ENCODE measurements at places on chromosomes 11 and 22.
A peak's percentile ranks its signal among the peaks of the same experiment; 100 is the strongest.

- DNase-seq, result no peak
Observed at GRCh38 chr22:39610246-39610645, 39.7 kb downstream of the CACNA1I start.

GRCh38 chr11:33545931-33546330 lies 154.7 kb downstream of the C11orf91 start:
- peak; percentile 27 for DNase-seq

DNA sequence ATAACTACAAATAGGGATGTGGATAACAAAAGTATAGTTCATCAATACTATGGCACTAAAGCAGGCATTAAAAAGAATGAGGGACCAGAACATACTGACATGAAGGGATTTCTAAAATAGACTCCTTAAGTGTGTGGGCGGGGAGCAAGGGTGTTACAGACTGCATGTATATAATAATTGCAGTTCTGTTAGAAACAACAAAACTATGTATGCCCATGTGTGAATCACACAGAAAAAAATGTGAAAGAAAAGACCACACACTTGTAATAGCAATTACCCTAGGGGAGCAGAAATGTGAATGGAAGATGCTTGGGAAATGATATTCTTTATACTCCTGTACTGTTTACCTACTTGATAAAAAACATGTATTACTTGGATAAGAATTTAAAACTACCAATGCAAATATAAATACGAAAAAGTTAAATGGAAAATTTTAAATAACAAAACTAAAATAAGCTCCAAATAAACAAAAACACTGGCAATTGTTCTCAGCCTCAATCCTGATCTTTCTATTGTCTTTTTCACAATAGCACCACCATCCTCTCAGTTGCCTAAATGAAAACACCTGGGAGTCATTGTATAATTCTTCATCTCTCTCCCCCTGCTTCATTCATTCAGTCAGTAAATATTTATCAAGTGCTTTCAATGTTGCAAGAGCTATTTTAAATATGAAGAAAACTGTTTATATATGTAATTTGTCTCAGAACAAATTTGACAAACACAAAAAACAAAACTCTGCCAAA lies 129.8 kb downstream of the FCHSD2 start:
- no peak for DNase-seq

- DNase-seq, result peak; percentile 85
Observed at GRCh38 chr11:32706985-32707741, 87.3 kb downstream of the CCDC73 start.

- no peak for DNase-seq
Observed at GRCh38 chr11:3030289-3031070, 26.7 kb downstream of the CARS1 start.

DNA sequence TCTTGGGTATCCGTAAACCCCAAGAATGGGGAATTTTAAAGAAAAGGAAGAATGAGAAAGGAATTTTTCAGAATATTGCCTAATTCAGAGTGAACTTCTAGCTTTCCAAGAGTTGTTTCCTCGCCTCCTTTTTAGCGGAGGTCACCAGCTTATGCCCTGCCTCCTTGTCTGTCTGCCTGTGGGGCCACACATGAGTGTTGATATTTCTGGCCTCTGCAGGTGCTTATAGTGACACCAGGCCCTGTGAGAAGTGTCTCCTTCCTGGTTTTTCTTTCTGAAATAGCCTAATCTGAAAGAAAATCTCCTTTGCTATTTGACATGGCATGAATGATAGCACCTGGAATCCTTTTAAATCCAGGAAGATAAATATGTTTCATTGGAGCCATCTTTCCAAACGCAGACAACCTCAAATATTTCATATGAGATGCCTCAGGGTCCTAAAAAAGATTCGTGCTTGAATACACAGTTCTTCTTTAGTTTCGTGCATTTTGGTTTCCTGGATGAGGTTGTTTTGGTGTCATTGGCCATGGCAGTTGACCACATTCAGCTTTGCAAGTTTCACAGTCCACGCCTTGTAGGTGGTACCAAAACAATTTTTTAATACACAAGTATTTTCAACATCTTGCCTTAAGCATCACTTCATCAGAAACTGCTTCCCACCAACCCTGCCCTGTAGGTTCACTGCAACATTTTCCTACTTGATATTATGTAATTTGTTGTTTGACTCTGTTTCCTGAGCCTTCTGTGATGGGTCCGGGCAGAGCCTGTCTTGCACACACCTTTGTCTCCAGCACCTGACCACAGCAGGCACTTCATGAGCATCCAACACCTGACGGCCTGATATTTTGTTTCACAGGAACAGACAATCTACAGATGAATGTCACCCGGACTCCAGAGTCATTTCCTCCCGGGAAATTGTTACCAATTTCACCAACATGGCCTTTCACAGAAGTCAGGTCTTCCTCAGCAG lies 159.4 kb downstream of the C11orf91 start:
- DNase-seq, result no peak

DNA sequence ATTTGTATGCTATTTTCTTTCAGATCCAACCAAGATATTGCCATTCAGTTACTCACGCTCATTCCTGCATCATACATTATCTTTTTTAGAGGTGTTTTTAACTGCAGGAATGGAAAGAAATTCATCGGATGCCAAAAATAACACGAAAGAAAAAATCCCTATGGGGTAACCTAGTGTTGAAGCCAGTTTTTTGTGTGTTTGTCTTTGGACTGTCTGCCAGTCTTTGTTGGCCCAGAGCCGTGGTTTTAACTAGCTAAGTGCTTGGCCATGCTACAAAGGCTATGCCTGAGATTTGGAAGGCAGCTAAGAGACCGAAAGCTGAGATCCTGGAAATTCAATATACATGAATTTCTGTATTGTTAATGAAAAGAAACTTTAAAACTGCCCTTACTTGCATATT lies 309.8 kb upstream of the CNTN5 start:
- DNase-seq, result no peak

GRCh38 chr22:38570779-38571364 lies 889 bp upstream of the DMC1 start:
- DNase-seq, result peak; percentile 35

DNA sequence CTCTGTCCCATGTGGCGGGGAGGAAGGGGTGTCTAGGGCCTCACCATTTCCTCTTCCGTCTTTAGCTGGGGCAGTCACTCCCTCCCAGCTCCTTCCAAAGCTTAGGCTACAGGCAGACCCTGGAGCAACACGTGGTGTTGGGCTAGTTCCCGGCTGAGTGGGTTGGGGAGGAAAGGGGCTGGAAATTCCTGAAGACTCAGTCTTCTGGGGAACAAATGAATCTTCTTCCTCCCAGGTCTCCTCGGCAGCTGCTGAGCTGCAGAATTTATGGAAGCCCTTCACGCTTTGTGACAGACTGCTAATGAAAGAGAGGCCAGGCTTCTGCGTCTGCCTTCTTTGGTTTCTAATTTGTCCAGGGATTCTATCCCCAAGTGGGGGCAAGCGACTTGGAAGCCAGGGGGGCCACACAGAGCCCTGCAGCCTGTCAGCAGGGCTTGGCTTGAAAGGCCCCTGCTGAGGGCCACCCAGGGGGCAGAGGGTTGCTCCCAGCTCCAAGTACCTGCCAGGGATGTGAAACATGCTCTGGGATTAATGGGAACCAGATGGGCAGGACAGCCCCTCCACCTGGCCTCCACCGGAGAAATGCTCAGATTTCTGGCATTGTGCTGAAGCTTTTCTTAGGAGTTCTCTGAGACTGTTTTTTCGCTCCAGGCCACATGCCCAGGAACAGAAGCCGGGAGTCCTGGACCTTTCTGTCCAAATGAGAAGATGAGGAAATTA lies 123.1 kb downstream of the PKNOX2 start:
- no peak for DNase-seq

DNA sequence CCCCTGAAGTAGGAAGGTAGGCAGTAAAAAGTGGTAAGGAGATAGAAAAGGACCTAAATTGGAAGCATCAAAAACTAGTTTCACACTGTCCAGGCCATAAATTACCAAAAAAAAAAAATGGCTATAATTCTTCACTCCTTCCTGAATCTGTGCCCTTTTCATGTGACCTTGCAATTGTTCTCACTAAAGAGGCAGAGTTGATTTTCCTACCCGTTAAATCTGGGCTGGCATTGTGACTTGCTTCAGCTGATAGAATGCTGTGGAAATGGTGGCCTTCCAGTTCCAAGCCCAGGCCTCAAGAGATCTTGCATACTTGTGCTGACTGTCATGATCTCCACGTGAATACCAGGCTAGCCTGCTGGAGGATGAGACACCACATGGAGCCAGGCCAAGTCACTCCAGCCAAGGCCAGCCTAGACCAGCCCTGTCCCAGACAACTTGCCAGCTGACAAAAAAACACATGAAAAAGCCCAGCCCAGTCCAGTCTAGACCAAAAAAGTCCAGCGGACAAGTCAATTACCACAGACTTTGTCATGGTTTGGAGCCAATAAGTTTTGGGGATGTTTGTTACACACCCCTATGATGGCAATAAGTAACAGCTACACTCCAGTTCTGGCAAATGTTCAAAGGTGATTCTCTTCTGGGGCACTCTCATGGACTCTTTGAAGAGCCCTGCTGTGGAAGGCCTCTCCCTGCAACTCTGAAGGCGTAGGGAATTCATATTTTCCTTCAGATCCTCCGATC lies 51.4 kb upstream of the NUP50 start:
- peak; percentile 61 for DNase-seq

DNA sequence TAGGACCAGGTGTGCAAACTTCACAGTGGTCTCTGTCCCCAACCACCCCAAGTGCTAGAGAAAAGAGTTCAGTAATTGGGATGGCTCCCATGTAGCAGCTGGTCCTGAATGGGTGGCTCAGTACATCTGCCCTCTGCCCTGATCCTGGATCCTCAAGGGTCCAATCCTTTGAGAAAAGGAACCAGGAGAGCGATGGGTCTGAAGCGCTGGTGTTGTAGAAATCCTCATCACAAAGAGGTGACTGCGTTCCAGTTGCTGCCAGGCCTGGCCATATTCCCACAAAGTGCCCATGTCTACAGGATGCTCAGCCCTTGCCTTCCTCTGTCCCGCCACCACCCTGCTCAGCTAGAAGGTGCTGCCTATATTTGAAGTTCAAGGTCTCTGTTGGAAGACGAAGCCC lies 6.2 kb upstream of the C22orf39 start:
- no peak for DNase-seq

- DNase-seq, result peak; percentile 83
Observed at GRCh38 chr22:45435544-45436139, 22.1 kb downstream of the RIBC2 start.

GRCh38 chr11:8814923-8815240 lies 96.1 kb upstream of the AKIP1 start:
- DNase-seq, result no peak

DNA sequence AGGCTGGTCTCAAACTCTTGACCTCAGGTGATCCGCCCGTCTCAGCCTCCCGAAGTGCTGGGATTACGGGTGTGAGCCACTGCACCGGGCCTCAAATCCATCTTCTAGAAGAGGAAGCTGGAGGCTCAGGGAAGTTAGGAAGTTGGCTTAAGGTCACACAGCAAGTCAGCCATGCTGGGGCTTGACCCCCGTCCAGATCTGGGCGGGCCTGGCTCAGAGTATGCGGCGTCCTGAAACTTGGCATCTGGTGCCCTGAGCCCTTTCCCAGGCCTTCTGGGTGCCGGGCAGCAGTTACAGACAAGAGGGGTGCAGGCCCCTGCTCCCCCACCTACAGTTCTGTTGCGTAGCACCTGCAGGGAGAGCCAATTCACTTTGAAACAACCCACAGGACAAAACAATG lies 11.2 kb downstream of the MPPED1 start:
- no peak for DNase-seq

- DNase-seq, result peak; percentile 71
Observed at GRCh38 chr11:86978756-86979608, 23.8 kb upstream of the FZD4 start.

DNA sequence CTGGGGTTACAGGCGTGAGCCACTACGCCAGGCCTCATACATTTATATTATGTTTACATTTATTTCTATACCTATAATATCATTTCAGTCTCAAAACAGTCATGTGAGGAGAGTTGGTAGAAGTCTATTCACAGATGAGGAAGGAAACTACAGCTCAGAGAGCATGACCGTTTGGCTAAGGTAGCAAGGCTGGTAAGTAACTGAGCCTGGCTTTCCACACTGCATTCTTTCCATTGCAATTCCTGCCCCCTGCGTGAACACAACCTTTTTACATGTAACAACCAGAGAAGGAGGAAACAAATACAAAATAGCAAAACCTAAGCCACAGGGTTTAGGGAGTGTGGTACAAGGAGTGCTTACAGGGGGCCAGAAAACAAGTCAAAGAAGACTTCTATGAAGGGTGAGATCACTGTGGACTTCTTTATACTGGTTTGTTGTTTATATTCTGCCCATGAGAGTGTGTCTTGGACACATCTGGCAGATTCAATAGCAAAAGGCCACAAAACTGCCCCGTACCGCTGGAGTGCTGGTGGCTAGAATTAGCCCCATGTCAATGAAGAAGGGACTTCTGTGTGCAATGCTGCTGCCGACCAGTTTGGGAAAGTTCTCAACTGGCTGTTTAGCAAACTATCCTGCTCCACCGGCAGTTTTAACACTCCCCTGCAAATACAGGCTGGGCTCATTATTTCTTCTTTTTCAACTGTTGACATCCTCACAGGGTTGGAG lies 19.0 kb downstream of the MICAL3 start:
- no peak for DNase-seq

- no peak for DNase-seq
Observed at GRCh38 chr22:17787716-17788330, 13.6 kb upstream of the BID start.

GRCh38 chr11:36508743-36509142 lies 1.3 kb downstream of the TRAF6 start:
- peak; percentile 15 for DNase-seq

GRCh38 chr22:18148293-18148965 lies 1.5 kb upstream of the USP18 start:
- DNase-seq, result no peak

GRCh38 chr22:36015811-36016529 lies 12.7 kb downstream of the RBFOX2 start:
- DNase-seq, result no peak

DNA sequence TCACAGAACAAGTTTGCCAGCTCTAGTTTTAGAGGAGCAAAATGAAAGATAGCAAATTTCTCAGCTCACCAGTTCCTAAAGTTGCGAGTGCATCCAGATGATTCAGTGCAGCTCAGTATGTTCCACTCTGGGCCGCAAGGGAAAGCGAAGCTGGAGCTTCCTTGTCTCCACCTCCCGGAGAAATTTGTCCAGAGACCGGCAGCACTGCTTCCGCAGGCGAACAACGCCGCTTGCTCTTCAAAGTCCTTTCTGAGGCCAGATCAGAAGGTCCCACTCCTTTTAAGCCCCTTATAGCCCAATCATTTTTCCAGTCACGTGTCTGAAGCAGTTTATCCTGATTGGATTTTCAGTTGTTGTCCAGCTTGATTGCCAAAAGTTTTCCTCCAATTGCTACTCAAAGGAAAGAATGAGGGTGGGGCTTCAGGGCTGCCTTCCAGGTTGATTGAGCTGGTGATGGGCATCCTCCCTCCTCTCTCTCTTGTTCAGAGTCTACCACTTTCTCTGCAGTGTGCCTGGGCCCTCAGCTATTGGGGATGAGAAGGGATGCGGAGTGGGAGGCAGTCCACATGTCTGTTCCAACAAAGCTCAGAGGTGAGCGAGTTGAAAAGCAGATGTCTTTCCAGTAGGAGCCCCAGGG lies at the start of gene ZNF280A:
ZNF280A (minus strand) TSS at position 251 of the 637 bp plus-strand sequence. CDS start 4,640 bp downstream, outside the sequence.
- DNase-seq, result no peak

Measured in PC-3 (cell line).